ENCODE measurements at places on chromosomes 6 and 20.

DNA sequence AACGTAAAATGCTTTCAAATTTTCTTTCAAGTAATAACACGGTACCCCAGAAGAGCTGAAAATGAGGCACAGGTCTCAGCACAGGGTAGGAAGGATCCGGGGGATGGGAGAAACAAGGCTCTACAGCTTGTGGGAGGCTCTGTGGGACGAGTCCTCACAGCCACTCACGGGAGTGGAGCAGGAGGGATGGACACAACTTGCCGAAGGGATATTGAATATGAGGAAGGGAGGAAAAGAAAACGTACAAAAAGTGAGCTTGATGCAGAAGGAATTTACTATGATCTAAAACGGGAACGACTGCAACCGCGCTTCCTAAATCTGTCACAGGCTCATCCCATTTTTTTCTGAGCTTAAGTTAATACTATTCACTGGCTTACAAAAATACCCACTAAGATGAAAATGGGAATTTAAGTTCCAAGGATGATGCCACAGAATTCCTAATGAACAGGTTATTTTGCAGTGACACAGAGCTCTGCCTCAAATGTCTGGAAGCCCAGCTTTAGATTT is 72.9 kb downstream of the FYN start:
- no peak for DNase-seq

- DNase-seq, result no peak
These were observed 47.6 kb downstream of the BACH2 start for GRCh38 chr6:90249034-90249433.

DNA sequence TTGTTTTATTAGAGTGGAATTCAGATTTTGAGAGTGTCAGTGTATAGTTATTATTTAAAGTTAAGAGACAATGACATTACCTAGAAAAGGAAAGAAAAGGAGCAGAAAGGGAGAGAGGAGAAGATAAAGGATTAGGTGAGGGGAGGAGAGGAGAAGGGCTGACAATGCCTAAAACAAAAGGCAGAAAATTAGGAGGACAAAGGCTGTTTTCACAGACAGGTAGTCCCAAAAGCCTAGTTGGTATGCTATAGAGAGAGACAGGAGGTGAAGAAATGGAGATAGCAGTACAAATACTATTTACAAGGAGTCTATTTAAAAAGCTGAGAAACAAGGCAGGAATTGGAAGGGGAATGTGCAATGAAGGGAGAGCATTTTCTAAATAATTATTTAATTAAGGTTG is 409.4 kb upstream of the ADGRB3 start:
- no peak for DNase-seq

DNA sequence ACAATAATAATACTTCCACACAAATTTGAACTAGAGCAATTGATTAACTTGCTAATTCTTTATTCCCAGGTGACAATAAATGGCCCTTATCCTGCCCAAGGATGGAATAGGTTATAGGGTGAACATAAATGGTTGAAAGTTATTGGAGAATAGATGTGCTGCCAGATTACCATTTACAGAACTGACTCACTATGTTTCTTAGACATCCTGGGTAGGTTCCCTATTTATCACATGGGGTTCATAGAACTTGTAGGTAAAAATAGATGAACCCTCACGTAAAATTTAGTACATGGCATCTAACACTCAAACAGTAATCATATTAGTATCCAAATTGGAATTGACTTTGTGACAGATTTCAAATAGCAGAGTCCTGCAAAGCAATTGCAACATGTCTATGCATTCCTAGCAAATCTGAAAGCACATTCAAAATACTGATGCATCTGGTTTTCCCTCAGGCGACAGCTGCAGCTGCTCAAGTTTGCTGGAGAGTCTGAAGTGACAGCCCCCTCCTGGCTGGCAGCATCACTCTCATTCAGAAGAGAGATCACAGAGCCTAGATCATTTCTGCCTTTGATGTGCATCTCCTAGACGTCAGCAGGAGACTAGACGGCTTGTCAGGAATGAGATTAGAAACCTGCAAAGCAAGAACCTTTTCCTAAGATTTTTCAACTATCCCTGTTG is 80.2 kb upstream of the RNF217 start:
- peak; percentile 33 for DNase-seq

GRCh38 chr20:34875642-34876405 is 588 bp upstream of the ACSS2 start:
- no peak for DNase-seq

DNA sequence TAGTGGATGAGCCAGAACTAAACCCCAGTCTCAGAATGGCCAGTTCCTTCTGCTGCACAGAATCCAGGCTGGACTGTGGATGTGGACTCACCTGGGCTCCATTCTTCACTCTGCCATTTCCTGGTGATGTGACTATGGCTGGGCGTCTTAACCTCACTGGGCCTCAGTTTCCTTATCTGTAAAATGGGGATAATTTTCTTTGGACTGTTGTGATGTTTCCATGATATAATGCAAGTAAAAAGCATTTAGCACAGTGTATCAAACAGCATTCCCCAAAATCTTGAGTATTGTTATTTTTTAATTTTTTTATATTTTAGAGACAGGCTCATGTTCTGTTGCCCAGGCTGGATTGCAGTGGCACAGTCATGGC is 5.9 kb upstream of the IP6K3 start:
- DNase-seq, result no peak

DNA sequence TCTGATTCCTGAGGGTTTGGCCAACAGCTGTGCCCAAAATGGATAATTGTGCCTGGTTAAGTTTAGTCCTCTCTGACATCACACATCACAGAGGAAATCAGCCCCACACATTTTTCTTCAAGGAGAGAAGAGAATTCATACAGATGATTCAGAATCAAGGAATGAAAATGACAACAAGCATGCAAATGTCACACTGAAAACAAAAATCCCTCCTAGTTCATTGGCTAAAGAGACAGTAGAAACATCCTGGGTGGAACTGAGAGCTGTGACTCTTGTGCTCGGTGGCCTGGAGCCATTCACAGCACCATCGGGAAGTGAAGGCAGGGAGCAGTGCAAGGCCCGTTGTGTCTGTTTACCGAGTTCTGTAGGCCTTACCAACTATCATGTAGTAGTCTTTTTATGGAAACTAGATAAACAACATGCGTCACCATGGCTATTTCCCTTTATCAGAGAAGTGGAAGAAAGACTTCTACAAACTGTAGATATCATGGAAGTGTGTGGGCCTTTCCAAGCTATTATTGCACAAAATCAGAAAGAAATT is 81.7 kb upstream of the TENT5A start:
- DNase-seq, result no peak

DNA sequence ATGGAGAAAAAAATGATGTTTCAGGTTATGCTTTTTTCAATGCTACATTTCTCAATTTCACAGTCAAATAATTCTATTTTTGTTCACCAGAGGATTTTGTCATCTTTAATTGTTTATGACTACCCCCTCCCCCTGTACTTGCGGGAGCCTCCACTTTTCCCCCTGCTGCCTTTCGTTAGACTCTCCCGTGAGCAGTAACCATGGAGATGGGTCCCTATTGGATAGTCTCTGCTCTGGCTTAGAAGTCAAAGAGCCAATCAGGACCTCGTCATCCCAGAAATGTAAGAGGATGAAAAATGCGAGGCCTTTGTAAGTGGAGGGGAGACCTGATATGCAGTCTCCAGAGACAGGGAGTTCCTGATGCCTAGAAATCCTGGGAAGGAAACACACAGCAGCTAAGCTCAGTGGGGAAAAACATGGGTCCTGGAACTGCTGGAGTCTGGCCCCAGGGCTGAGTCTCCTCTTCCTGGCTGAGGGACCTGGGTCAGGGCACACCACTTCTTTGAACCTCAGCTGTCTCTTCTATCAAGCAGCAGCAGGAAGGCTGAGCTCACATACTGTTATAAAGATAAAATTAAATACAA is 298.7 kb downstream of the TSHZ2 start:
- DNase-seq, result no peak

DNA sequence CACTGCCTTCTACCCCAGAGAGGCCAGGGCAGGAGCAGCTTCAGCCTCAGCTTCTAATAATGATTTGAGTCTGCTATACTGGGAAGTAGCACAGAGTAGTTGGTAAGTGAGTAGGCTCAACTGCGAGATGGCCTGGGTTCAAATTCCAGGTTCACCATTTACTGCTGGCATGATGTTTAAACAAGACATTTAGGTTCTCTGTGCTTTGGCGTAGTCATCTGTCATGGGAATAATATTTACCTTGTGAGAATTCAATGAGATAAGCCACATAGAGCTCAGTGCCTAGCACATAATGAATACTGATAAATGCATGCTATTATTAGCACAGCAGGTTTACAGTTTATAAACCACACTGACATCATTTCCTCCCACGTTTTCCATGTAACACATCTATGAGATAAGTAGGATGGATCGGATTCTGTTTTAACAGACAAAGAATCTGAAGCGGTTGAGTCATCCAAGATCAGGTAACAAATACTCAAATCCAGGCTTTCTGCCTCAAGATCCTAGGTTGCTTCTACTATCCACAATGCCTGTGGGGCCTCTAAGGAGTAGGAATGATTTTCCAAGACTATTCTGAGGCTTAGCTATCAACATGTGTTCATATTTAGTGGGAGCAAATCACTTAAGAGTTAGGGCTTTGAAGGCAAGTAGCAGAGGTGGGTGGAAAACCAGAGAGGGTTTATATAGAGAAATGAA is 72.9 kb upstream of the DTNBP1 start:
- DNase-seq, result no peak

DNA sequence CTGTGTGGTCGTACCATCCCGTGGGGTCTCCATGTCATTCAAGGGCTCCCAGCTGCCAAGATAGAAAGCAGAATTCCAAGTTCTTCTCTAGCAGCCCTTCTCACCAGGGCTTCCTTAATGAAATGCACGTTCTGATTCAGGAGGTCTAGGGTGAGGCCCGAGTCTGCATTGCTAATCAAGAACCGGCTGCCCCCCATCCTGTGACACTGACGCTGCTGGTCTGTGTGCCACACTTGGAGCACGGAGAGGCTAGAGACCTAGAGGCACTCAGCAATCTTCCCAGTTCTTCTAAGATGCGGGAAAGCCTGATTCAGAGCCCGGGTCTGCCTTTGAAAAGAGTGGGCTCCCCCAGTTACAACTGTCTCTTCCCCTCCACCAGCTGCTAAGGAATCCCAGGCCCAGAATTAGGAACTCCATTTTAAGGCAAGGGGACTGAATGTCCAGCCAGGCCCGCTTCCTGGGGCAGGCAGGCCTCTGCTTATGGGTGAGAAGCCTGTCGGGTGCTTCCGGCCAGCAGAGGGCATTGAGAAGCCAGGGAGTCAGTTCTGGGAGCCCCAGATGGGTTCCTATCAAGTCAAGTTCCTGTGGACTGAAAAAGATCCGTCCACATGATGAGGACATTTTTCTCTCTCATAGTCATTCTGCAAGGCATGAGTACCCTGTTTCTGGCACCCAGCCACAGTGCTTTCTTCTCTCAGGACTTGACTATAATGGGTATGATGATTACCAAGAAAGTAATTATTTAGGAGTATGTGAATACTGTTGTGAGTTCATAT is 69.8 kb upstream of the RIN2 start:
- DNase-seq, result peak; percentile 84

DNA sequence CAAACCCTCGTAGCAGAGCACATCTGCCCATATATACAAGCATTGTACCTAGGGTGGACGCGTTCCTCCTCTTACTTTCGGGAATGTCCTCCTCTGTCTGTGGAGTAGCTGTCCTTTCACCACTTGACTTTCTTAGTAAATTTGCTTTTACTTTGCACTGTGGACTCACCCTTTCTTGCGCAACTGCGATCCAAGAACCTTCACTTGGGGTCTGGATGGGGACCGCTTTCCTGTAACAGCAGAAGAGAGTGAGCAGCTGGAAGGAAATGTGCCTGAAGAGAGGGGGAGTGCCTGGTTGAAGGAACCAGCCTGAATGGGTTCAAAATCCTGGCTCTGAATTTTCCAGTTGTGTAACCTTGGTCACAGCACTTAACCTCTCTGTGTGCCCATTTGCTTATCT is 40.1 kb upstream of the PMEPA1 start:
- no peak for DNase-seq

- no peak for DNase-seq
These were observed 150.3 kb downstream of the OTOR start for GRCh38 chr20:16898433-16898832.

- DNase-seq, result no peak
These were observed 2.8 kb downstream of the RPS6KA2 start for GRCh38 chr6:166624275-166624674.

DNA sequence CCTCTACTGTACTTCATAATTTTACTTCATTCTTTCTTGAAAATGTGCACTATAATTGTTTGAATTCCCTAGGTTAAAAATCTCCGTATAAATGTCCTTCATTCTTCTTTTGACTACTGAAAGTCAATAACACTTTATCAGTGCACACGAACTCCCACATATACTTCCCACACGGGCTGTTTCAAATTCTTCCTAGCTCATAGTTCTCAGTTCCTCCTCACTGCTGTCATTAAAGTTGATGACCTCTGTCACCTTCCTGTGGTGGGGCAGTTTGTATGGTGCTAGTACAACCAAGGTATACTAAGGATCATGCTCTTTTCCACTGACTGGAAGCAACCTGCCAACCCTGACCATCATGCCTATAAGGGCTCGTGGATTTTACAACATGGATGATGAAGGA is 40.0 kb upstream of the CD2AP start:
- no peak for DNase-seq

DNA sequence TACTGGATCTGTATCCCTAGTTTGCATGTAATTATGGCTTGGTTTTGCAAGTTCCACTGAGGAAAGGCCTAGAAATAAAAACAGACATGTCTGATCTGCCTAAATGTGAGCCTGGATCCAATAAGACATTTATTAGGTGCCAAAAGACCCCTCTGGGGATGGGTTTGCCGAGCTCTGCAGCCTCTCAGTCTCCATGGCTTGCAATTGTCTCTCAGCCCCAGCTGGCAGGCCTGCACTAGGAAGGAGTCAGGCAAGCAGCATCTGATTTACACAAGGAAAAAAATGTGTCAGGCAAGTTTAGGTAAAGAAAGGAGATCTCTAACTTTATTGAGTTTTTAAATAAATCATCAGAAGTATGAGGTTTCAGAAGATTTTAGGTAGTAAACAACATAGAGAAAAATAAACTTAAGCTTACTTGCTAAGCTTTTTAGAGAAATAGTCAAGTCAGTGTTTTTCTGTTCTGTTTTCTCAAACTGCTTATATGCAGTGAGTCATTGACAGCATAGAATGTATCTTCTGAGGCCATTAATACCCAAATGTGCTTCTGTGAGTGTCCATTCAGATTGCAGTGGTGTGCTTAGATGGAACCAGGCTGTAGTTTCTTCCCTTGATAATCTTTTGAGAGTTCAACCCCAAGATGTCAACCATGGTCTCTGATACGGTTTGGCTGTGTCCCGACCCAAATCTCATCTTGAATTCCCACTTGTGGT is 121.0 kb downstream of the FHL5 start:
- DNase-seq, result no peak

DNA sequence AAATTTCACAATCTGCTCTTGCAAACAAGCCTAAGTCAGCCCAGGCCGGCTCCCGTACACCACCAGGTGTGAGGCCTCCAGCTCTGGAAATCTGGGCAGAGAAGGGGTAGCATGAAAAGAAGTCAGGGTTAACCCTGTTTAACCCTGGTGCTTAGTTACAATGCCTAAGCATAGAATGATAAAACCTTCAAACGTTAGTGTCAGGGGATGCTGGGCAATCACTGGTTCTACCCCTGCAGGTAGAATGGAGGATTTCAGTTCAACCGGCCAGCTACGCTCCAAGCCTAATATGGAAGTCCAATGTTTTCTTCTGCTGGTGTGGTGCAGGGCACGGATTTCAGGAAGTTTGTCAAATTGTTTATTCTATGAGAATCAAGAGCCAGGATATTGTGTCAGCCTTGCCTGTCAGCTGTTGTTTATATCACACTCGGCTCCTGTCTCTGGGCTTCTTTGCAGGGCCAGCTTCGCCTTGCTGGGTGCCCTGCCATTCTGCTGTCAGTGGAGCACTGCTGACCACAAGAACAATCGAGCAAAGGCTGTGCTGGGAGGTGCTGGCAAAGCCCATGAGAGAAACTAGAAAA is 20.2 kb upstream of the CD93 start:
- DNase-seq, result peak; percentile 93

Measured in kidney capillary endothelial cell (primary cell).